ENCODE measurements at places on chromosomes 12 and 14. TPM values are rescaled to one million over a fixed set of nuclear protein-coding genes. Genes with fewer than 3 reads are reported as not detected.

SERPINA5 gene
- 1.2 TPM for total RNA-seq

GRCh38 chr14:68143341-68143841 is 323.8 kb downstream of the RAD51B start:
- H3K4me3 ChIP-seq: no peak overlapping the region
- H3K36me3 ChIP-seq: peaks cover 7% of the 10 kb centered on the region
- no peaks in the 10 kb centered on the region for H3K4me1 ChIP-seq
- no peaks in the 10 kb centered on the region for H3K27me3 ChIP-seq
- DNase-seq: no peak

- no peak for DNase-seq
- peaks cover 9% of the 10 kb centered on the region for H3K4me1 ChIP-seq
- no peak overlapping the region for H3K4me3 ChIP-seq
- H3K27ac ChIP-seq: no peak overlapping the region
These were observed 72.4 kb downstream of the TTC9 start for GRCh38 chr14:70714055-70714550.

CAPZA3 gene
- total RNA-seq: not detected

DNA sequence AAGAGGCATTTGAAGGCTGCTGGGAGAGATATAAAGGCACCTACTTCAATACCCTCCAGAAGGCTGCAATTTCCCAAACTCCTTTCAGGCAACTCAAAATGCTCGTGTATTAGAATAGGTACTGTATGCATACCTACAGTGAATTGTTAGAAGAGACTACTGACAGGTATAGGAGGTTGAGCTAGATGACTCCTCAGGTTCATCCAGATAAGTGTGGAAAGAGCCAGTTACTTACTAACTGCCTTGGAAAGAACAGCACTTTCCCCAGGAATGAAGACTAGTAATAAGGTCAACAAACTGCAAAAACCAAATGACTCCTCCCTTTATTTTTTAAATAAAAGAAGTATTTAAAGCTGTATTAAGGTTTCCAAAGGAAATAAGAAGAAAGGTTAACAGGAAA is 429.0 kb downstream of the MDGA2 start:
- no peaks in the 10 kb centered on the region for H3K27me3 ChIP-seq
- no peak overlapping the region for H3K4me3 ChIP-seq
- peaks cover 1% of the 10 kb centered on the region for H3K36me3 ChIP-seq
- DNase-seq: no peak

AP5M1 gene
- total RNA-seq: 42.6 TPM

- no peaks in the 10 kb centered on the region for H3K4me1 ChIP-seq
- DNase-seq: peak; percentile 68
- H3K4me3 ChIP-seq: no peak overlapping the region
- H3K36me3 ChIP-seq: no peaks in the 10 kb centered on the region
These were observed 5.4 kb upstream of the RALGAPA1 start for GRCh38 chr14:35814371-35815005.

DNA sequence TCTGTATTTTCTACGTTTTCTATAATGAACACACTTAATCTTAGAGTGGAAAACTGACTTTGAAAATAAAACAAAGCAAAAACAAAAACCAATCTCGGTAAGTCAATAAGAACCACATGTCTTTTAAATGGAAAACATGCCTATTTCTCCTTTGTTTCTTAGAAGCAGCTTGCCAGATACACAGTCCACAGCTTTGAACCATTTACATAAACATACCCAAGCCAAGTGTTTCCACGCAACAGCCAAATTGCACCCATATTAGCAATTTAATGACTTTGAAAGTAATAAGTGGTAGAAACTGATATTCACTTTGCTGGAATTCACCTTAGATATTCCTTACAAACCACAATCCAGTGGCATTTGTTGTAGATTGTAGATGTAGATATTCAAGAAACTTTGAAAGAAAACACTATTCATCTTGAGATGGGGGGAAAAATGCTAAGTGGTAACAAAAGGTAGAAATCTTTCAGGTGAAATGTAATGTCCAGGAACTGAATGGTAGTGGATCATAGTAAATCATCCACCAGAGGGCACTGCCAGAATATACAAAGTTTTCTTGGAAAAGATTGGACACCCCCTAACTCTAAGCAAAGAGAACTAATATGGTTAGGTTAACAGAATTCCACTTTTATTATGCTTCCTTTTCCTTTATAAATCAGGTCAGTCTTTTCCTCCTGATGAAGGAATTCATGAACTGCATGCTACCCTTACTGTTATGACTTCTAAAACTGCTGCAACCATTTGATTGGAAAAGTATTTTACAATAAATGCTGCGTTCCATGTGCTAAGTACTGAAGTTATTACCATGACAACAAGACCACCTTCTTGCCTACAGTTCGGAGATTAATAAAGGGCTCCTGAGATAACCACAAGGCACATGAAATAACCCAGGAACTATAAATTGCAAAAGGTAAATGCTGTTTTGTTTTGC is 69.8 kb downstream of the RERG start:
- no peak overlapping the region for H3K4me3 ChIP-seq
- no peaks in the 10 kb centered on the region for H3K4me1 ChIP-seq
- no peak for DNase-seq
